ENCODE measurements at places on chromosomes 5 and 9.

DNA sequence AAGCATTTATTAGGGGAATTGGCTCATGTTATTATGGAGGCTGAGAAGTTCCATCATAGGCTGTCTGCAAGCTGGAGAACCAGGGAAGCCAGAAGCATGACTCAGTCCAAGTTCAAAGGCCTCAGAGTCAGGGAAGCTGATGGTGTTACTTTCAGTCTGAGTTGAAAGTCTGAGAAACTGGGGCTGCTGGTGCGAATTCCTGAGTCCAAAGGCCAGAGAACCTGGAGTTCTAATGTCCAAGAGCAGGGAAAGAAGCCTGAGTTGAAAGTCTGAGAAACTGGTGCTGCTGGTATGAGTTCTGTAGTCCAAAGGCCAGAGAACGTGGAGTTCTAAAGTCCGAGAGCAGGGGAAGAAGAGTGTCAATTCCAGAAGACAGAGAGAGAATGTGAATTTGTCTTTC lies 641.1 kb downstream of the ISL1 start:
- DNase-seq = no peak

DNA sequence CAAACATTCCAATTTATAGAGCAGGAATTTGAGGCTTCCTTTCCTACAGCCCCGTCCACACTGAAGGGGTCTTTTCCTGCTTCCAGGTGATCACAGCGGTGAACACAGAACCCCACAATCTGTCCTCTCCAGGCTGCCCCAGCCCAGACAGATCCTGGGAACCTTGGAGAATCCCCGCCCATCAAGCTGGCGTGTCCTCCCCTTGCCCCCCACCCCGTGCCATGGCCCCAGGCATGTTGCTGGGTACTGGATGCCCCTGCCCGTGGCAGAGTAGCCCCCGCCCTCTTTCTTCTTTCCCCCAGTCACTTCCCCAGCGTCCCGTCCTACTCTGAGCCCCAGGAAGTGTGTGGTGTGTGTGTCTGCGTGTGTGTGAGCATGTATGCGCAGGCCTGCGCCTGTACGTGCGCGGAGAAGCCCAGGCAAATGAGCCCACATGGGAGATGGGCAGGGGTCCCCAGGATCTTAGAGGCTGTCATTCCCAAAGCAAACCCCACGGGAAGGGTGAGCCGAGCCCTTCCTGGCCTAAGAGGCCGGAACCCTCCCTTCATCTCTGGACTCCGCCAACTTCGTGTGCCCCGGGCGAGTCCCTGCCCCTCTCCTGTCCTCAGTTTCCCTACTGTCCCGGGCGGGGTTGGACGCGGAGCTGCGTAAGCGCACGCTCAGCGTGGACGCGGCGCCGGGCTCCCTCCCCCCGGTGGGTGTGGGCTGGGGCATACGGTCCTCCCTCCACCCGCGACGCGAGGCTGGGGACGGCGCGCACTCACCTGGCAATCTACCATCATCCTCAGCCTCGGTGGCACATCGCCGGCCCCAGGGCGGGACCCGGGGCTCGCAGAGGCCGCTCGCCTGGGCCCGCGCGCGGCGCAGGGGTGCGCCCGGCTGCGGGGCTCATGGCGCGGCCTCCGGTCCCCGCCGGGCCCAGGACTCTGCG lies 15.2 kb downstream of the GBGT1 start:
- DNase-seq = peak; percentile 56

DNA sequence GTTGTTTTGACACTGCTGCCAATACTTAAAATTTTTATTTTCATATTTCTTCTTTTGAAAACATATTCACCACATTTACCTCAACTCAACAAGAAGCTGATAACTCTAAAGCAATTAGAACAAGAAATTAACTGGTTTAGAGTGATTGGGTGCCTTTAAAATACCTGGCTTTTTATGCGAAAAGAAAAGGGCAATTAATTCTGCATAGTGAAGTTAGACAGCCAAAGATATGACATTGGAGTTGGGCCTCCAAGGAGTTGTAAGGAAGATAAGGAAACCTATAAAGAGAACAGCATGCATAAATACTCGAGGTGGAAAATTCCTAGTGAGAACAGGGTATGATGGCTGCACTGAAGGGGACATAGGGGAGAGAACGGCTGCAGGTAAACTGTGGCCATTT lies 9.6 kb downstream of the AK6 start:
- DNase-seq = no peak

DNA sequence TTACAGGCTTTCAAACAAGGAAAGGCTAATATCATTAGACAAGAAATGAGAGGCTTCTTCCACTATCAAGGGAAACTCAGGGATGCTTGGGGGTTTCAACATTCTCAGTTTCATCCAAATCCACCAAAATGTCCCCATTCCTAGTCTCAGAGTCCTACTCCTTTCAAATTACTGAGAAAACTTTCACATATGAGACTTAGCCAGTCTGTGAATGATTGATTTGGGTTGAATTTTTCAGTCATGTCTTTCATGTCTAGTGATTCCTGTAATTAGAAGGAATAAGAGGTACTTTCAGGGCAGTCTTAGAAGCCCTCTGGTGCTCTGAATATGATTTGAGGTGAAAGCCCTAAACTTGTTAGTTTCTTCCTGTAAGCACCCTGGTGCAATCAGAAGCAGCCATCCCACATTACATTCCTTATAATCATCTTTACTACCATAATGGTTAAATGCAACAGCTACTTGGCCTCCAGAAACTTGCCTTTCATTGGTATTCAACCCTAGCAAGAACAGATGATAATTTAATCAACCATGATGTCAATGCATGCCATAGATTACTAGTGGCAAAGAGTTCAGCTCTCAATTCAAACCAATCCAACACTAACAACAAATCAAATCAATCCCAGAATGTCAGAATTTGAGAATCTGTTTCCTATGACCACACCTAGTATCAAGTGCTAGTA lies 50.7 kb upstream of the RIC1 start:
- no peak for DNase-seq

Measured in activated T-helper 2 cell treated with anti-CD3 and anti-CD28 coated beads, Interferon-gamma antibody, Interleukin-2, Interleukin-4, amounts not matched to agents 10 μg/mL and 5 μg/mL and 100 μg/mL, durations not matched to agents 14 hours and 24 hours and 36 hours (primary cell).